H9 (cell line): ENCODE measurements at places on chromosomes 6 and 20.
A peak's percentile ranks its signal among the peaks of the same experiment; 100 is the strongest.

GRCh38 chr6:298233-299103, 6.2 kb downstream of the DUSP22 start:
- DNase-seq: no peak

DNA sequence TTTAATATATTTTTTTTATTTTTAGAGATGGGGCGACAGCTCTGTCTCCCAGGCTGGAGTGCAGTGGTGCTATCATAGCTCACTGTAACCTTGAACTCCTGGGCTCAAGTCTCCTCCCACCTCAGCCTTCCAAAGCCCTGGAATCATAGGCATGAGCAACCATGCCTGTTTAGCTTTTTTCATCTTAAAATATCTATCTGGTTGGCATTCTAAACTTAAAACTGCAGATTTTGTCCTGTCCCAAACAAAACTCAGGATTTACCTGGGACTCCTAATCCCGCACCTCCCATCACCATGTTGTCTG, 124.7 kb downstream of the SULF2 start:
- DNase-seq: no peak

GRCh38 chr6:156597095-156597494, 180.1 kb upstream of the ARID1B start:
- no peak for DNase-seq

- no peak for DNase-seq
These were observed 236.6 kb downstream of the PLCB1 start for GRCh38 chr20:8368670-8369069.

- DNase-seq: no peak
These were observed 160.8 kb downstream of the UBE3D start for GRCh38 chr6:82904860-82905259.

- peak; percentile 67 for DNase-seq
These were observed 118.9 kb downstream of the ARMC2 start for GRCh38 chr6:108966855-108967755.

DNA sequence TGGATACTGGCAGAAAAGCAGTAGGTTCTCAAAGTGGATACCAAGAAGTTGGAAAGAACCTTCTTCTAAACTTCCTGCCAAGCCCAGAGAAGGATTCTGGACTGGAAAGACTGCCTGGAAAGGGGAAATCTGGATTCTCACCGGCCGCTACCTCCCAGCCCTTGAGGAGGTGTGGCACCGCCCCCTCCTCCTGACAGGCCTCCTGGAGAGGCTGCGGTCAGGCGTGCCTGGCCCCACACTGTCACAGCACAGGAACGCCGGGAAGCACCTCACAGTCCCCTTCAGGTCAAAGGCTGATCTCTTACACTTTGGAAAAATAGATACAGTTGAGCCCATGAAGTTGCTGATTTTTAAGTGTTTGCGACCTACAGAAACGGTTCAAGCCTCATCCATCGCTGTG, 16.3 kb upstream of the PDE10A start:
- no peak for DNase-seq

DNA sequence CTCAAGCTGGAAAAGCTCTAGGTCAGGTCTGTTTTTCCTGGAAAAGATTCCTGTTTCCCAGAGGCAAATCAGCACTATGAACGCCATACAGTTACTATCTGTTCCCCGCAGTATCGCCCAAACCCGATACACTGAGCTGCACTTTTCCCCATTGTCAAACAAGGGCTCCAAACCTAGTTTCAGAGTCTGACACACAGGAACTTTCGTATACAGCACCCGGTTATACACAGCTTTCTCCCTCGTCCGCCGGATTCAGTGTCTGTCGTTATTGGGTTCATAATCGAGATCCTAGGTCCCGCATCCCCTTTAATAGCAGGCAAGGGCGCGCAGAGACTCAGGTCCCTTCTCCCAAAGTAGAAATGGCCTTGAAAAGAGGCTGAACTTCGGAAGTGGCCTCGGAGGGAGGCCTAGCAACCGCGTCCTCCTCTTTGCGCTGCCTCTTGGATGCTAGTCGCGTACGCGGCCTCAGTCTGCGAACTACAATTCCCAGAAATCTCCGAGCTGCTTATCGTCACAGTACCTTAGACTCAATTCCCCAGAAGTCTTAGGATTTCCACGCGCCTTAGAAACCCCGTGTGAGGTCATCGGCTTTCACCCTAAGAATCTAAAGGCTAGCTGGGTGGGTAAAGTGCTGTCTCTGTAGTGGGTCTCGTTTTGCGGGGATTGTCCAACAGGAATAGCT, 34.2 kb downstream of the ZNF391 start:
- peak; percentile 48 for DNase-seq

GRCh38 chr6:148747145-148747470, 278 bp downstream of the UST start:
- DNase-seq: no peak

- no peak for DNase-seq
These were observed 596.8 kb upstream of the HS3ST5 start for GRCh38 chr6:114939630-114940029.

DNA sequence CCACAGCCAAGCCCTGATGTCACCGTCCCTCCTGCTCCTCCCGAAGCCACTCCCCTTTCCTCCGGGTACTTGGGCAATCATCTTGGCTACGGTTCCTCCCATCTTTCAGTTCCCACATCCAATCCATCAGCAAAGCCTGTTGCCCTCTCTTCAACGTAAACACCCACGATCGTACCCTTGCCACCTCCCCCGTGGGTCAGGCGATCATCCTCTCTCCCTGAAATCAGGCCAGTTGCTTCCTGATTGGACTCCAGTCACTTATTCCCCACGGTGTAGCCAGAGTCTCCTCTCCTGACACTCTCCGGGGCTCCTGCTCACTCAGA, 44.5 kb downstream of the SULF2 start:
- peak; percentile 47 for DNase-seq

DNA sequence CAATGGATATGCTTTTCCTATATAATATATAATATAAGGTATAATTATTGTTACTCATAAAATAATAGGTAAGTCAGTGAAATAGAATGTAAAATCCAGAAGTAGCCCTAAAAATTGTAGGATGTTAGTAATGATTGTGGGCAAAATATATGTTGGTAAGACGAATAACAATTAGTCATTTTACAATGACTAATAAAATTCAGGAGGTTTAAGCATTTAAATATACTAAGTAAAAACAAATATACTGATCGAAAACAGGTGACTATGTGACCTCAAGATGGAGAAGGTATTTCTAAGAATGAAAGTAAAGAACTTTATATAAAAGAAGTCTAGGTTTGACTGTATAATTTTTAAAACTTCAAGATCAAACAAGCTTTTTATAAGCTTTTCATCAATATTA, 28.9 kb downstream of the FUCA2 start:
- DNase-seq: no peak

DNA sequence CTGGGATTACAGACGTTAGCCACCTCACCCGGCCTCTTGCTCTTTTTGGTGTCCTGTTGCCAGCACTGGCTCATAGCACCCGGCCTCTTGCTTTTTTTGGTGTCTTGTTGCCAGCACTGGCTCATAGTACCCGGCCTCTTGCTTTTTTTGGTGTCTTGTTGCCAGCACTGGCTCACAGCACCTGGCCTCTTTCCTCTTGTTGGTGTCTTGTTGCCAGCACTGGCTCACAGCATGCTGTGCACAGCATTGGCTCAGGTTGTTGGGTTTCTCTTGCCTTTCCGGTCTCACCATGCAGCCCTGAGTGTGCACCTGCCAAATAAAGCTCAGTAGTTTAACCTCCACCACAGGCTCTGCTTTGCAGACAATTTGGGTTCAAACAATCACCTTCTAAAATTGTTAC, 208.2 kb downstream of the THBS2 start:
- DNase-seq: no peak

DNA sequence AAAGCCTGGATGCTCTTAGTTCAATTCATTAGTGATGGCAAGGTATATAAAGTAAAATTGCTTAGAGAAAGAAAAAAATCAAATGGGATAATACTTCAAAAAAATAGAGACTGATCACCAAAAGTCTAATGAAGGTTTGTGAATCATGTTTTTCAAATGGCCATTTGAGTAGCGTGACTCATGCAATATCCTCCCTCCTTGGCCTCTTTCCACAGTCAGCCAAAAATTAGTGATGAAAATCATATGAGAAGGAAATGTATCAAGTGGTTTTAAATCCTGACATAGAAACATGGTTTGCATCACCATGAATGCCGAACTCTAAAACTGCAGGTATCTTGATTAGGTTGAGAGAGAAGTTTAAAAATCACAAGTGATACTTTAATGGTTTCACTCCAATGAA, 1.2 kb upstream of the COL19A1 start:
- no peak for DNase-seq

- DNase-seq: no peak
These were observed 70.3 kb upstream of the DSP start for GRCh38 chr6:7471171-7471570.

- DNase-seq: peak; percentile 72
These were observed 18.0 kb downstream of the ADRM1 start for GRCh38 chr20:62320581-62321354.

DNA sequence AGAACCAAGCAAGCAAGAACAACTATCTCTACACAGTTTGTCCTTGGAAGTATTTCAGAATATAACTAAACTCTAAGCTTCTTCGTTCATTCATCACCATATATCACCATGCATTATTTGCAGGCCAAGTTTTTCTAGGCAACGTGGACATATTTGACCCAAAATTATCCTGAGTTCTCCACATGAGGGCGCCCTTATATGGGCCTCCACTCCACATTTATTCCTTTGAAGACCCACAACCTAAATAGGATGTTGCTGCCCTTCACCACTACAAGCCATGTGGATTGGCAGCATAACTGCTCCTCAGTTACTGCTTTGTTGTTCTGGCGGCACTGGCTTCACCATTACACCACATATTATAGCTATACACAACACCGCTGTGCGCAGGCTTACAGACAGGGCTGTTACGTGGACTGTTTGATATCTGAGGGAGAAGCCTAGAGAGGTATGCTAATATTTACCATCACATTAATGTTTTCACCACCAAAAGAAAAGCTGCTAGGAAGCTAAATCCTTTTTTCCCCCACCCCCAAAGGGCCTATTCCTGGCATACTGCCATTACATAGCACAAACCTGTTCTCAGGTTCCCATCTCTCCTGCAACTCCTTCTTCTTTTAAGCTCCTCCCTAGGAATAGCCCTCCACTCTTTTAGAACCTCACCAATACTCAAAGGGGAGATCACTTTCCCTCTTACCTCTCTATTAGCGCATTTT, 411.7 kb downstream of the C6orf118 start:
- DNase-seq: no peak

- no peak for DNase-seq
These were observed 17.1 kb upstream of the TINAG start for GRCh38 chr6:54291146-54291545.

GRCh38 chr6:26126394-26127235, 39.4 kb downstream of the HFE start:
- DNase-seq: no peak

DNA sequence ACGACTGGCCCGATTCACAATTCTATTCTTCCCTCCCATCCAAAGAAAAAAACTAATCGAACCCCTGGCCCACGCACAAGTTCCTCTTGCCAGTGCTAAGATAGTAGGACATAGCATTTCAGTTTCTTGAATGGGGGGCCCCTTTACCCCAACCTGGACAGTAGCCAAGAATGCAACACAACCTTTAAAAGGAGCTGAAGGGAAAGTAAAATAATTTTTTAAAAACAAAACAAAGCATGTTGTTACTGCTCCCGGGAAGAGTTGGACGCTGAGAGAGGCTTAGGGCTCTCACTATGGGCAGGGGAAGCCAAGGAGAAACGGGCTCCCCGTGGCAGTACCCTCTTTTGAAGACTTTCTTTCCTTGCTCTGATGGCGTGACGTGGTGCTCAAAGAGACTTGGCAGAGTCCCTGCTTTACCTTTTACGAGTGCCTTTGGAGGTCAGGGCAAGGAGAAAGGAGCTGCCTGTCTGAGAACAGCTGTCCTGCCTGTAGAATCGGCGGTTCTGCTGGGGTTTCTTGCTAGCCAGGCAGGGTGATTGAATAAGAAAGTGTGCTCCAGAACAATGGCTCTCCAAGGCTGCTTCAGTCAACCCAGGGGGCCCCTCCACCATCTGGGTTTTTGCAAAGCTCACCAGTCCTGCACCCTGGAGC, 5.8 kb downstream of the TFAP2C start:
- peak; percentile 49 for DNase-seq

- no peak for DNase-seq
These were observed 81.9 kb downstream of the LRFN2 start for GRCh38 chr6:40505191-40505810.

- no peak for DNase-seq
These were observed 212.5 kb downstream of the UTRN start for GRCh38 chr6:144497650-144498049.

- no peak for DNase-seq
These were observed 72.9 kb downstream of the TSBP1 start for GRCh38 chr6:32298632-32299336.

DNA sequence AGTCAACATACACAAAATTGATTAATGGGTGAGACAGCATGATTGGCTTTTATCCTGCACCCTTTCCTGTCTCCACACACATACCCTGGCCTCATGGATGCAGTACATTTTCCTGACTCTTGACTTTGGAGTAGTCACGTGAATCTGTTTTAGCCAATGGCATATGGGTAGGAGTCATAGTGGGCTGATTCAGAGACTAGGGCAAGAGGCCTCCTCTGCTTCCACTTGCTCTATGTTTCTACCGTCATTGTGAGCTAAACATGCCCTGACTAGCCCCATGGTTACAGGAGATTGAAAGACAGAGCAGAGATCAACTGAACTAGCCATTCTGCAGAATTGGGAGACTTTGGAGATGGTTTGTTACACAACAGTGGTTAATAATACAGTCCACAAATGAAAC, 850.0 kb downstream of the DHX35 start:
- no peak for DNase-seq

DNA sequence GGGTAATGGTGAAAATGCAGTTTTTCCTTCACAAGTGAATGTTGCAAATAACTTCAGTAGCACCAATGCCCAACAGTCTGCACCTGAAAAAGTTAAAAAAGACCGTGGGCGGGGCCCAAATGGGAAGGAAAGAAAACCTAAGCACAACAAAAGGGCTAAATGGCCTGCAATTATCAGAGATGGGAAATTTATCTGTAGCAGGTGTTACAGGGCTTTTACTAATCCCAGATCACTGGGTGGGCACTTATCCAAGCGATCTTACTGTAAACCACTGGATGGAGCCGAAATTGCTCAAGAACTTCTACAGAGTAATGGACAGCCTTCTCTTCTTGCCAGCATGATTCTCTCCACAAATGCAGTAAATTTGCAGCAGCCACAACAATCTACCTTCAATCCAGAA, 64.8 kb upstream of the SMIM8 start:
- peak; percentile 35 for DNase-seq

DNA sequence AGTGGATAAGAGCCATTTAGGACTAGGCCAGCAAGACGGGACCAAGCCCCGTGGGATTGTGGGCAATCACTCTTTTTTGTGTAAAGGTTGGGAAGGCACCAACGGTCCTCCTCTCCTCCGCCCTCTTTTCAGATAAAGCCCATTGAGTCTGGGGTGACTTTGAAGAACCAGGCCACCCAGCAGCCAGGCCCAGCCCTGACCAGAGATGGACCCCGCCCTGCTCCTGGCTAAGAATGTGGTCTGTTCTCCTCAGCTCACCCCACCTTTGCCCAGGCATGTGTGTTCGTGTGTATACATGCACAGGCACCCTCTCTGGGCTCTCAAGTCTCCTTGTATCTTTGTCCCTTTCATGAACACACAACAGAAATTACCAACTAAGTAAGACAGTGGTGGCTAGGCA, 9.1 kb downstream of the SDC4 start:
- DNase-seq: no peak
